SJCRH30 (cell line): ENCODE measurements at places on chromosomes 4 and X.

GRCh38 chr4:68076194-68076593, 53.5 kb downstream of the TMPRSS11F start:
- DNase-seq, result no peak

DNA sequence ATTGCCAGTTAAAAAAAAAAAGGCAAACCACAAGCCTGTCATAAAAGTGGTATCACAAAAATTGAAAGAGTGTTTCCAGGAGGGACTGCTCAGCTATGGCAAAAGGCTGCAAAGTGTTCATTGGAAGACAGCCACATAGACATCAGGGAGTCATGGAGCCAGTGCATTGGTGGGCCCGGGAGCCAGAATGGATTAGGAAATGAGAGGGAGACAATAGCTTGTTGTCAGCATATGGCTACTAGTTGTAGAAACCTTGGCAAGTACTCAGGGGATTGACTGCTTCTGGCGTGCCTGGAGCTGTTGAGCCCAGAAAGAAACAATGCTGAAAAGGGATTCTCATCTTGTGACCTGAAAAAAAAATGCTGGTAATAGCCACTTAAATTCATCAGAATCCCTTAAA, 5.0 kb downstream of the GAR1 start:
- DNase-seq, result no peak

DNA sequence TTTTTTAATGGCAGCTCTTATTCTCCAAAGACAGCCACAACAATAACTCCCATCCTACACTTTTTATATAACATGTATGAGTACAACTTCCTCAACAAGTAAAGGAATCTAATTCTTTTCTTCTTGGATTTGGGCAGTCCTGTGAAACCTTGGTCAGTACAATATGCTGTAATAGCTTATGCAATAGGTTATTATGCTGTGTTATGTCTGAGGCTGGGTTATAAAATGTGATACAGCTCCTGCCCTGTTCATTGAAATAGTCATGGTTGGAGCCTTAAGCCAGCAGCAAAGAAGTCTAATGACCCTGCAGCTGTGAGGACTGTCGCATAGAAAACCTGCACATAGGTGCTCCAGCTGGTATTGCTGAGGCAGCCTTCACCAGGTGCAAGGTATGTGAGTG, 215.8 kb upstream of the RASGEF1B start:
- no peak for DNase-seq

GRCh38 chrX:69305333-69306062, 140.2 kb upstream of the PJA1 start:
- no peak for DNase-seq

GRCh38 chr4:69649629-69650028, 3.4 kb downstream of the UGT2A1 start:
- no peak for DNase-seq

DNA sequence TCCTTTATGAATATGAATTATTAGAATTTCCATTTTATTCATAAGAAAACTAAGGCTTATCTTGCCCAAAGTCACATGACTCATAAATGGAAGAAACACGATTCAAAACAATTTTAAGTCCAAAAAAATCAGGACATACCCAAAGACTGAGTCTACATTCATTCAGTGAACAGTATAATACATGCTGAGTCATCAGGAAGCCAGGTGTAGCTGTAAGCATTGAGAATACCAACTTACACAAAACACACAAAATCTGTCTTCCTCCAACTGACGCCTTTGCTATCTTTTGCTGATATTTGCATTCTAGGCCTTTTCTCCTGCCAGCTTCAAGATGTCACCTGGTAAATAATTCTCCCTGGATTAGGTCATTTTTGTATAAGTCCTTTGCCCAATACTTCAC, 520.1 kb upstream of the GALNT7 start:
- DNase-seq, result no peak

- DNase-seq, result peak; percentile 70
Measured at GRCh38 chrX:154443992-154444754, at the start of gene FAM50A. Gene FAM50A, plus strand, starts transcription at chrX:154444141. Its CDS starts 95 bp downstream, at chrX:154444236.

- no peak for DNase-seq
Measured at GRCh38 chr4:126221717-126222340, 907.1 kb downstream of the FAT4 start.

- no peak for DNase-seq
Measured at GRCh38 chr4:149965206-149965605, 113.0 kb upstream of the DCLK2 start.

GRCh38 chrX:11180571-11180970, 69.4 kb downstream of the HCCS start:
- DNase-seq, result no peak

DNA sequence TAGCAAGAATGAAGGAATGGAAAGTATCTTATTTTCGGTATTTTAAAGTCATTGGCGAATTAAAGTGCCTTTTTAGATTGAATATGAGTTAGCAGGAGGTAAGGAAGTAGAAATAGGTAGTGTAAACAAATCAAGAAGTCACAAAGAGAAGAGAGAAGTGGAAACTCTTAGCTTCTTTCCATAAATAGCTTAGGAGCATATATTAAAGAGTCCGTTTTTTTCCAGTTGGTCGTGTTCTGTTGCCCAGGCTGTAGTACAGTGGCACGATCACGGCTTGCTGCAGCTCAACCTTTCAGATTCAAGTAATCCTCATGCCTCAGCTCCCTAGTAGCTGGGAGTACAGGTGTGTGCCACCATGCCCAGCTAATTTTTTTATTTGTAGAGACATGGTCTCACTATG, 56.4 kb downstream of the UBE2K start:
- no peak for DNase-seq

- no peak for DNase-seq
Measured at GRCh38 chr4:165621983-165622382, 243.2 kb downstream of the CPE start.

DNA sequence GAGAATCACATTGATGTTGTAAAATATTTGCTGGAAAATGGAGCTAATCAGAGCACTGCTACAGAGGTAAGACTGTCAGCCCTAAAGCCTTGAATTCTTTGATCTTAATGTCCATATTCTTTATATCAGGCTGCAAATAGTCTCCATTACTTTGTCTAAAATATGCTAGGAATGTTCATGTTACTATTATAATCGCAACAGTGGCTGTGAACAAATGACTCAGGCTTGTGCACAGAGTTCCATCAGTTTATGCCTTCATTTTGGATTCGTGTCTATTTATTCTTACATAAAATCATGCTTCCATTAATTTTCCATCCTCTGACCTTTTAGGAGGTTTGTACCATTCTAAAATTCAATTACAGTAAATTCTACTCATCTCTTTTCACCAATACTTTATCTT, 182.7 kb downstream of the ANK2 start:
- no peak for DNase-seq

DNA sequence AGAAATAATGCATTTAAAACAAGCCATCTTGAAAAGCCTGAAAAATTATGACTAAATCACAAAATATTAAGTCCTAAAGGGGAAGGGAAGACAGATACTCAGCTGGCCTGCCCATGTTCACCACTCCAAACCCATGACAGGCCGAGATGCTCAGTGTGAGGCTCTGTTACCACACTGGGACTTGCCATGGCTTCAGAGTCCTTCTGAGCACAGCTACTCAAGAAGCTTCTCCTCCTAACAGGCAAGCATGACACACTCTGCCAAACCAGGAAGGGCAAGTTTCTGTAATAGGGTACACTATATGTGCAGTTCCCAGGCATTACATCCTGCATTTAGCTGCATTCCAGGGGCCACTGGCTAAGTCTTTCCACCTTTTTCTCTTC, 34.0 kb upstream of the CYBB start:
- no peak for DNase-seq

GRCh38 chrX:49184294-49185281, 1.6 kb downstream of the PRICKLE3 start:
- DNase-seq, result peak; percentile 31

DNA sequence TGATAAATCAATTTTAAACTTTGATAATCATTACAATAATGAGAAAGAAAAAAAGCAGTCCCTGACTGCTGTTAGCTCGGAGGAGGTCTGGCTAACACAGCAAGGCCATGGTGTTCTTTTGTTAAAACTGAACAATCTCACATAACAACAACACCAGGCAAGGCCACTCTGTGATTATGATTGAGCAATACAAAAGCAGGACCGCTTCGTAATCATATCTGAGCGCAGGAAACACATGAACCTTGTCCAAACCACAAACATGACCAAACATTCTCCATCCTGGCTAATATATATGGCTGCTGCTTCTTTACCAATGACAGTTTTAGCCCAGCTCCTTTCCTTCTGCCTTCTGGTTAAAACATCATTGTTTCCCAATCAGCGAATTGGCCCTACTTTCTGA, 76.8 kb upstream of the DDX53 start:
- no peak for DNase-seq

- DNase-seq, result no peak
Measured at GRCh38 chr4:133623847-133624246, 474.8 kb downstream of the PCDH10 start.

- DNase-seq, result peak; percentile 13
Measured at GRCh38 chr4:149897783-149898182, 82.1 kb upstream of the IQCM start.

GRCh38 chrX:73867144-73867543, 304.1 kb downstream of the CHIC1 start:
- no peak for DNase-seq

DNA sequence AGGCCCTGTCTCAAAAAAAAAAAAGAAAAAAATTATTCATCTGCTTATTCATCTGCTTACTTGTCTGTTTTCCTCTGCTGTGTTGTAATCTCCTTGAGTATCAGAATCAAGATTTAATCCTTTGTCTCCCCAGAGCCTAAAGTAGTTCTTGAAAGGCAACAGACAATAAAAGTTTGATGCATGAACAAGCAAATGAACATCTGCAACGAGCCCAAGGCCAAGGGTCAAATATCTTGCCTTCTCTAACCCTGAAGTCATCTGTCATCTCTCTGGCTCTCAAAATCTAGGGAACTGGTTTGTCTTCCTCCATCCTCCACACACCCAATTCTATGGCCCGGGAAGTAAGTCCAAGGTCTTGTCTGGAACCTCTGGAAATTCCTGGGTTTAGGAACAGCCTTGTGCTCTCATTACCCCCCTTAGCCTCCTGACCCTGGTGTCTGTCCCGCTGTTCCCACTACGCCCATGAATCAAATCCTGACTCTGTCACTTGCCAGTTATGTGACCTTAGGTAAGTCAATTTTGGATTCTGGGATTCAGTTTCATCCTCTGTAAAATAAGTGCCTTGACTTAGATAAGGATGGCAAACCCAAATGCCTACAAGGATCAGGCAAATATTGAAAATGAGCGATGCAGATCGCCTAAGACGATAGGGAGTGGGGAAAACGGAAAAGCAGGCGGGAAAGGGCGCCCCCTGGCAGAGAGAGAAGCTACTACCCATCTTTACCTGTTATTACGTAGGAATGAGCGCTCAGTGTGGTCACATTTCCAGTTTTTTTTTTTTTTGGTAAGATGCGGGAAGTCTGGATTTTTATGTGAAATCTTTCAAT, 102.7 kb upstream of the DHX15 start:
- DNase-seq, result peak; percentile 11

GRCh38 chr4:137967480-137968190, 274.5 kb downstream of the SLC7A11 start:
- no peak for DNase-seq

- DNase-seq, result no peak
Measured at GRCh38 chr4:3700736-3701135, 65.4 kb upstream of the ADRA2C start.

DNA sequence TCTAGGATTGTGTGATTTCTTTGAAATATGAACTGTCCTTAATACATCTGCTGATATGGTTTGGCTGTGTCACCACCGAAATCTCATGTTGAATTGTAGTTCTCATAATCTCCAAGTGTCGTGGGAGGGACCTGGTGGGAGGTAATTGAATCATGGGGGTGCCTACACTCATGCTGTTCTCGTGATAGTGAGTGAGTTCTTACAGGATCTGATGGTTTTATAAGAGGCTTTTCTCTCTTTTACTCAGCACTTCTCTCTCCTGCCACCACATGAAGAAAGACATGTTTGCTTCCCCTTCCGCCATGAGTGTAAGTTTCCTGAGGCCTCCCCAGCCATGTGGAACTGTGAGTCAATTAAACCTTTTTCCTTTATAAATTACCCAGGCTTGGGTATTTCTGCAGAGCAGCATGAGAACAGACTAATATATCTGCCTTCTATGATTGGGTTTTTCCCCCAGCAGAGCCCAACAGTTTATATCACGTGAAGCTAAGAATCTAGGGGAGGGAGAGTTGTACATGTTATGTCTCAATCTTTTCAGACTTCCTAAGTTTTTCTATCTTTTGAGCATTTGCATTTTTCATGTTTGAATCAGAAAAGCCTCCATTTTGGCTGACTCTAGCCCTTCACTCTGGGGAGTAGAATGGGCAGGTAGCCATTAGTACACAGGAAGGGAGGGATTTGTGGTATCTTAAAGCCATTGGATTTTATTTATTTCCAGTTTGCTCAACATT, 58.9 kb downstream of the PLAC1 start:
- no peak for DNase-seq

DNA sequence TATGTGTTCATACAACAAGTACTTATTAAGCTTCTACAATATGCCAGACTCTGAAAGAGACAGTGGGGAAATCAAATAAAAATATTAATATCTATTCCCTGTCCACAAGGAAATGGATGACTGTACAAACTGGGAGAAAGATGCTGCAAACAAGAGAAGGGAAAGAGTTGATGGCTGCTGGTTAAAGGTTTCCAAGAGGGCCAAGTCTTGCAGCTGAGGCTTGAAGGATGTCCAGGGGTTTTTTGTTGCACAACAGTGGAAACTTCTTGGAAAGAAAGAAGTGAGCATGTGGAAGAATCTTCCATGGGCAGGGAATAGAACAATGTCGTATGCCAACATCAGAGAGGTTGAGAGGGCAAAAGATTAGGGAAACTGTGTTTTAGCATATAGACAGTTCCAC, 95.8 kb downstream of the MID1 start:
- no peak for DNase-seq

- no peak for DNase-seq
Measured at GRCh38 chr4:139834981-139835391, 169.4 kb downstream of the MGST2 start.

GRCh38 chr4:100547541-100548199, 29.8 kb upstream of the EMCN start:
- peak; percentile 19 for DNase-seq

- DNase-seq, result no peak
Measured at GRCh38 chrX:82816562-82816961, 691.5 kb upstream of the POU3F4 start.

DNA sequence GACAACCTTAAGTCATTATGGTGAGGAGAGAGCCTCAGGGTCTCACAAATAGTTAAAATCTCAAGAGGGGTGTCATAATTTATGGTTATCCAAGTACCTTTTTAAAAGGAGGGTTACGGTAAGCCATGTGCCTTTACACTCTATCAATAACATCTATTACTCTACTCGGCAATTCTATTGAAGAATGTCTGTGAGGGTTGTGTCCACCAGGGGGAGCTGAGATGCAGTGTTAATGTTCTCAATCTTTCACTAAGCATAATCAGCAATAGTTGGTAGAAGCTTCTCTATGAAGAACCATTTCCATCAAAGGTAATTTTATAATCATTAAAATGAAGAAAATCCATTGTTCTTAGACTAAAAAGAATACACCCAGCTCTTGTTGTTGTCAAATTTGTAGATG, 457.4 kb downstream of the CENPC start:
- DNase-seq, result peak; percentile 49

GRCh38 chr4:88162626-88163025, 4.2 kb upstream of the ABCG2 start:
- no peak for DNase-seq
